ENCODE measurements at places on chromosomes 3 and 15.

GRCh38 chr3:37453393-37454389 lies 279.3 kb upstream of the LRRFIP2 start:
- DNase-seq = no peak

DNA sequence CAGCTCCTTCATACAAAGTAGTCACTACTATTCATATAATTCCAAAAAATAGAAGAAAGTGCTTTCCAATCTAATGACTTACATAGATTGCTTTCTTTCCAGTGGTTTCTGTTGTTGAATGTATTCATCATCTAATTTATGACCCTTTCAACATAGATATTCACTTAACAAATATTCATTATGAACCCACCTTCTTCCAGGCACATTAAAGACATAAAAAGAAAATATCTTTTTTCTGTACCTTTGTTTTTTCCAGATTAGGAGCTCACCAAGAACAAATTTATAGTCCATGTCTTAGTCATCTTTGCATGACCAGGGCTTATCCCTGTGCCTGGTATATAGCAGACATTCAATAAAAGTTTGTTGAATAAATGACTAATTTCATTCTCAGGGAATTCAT lies 32.4 kb upstream of the PDZRN3 start:
- DNase-seq = no peak

- no peak for DNase-seq
Measured at GRCh38 chr3:190345027-190345821, 23.0 kb upstream of the CLDN1 start.

DNA sequence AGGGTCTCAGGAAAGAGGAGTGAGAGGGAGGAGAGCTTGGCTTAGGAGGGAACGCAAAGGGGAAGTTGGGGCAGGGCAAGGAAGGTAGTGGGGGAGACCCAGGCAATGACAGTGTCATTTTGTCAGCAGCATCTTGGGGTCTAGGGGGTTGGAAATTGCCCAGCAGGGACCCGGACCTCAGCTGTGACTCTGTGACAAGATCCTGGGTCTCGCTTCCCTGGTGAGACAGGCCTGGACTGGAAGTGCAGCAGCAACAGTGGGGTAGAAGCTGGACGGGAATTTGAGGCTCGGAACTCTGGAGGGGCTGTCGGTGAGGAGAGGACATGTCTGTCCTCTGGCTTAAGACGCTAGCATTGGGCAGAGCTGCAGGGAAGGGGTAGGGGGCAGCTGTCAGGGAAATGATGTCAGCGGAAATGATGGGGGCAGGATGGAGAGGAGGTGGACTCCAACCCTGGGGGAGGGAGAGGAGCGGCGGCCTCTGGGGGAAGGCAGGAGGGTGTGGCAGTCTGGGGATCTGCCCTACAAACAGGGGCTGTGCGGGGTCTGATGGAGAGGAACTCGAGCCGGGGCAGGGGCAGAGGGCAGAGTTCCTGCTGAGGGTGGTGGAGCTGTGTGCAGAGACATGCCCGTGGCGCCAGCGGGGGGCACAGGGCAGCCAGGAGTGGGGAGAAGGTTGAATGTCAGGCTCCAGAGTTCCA lies 12.3 kb downstream of the ANPEP start:
- DNase-seq = no peak

DNA sequence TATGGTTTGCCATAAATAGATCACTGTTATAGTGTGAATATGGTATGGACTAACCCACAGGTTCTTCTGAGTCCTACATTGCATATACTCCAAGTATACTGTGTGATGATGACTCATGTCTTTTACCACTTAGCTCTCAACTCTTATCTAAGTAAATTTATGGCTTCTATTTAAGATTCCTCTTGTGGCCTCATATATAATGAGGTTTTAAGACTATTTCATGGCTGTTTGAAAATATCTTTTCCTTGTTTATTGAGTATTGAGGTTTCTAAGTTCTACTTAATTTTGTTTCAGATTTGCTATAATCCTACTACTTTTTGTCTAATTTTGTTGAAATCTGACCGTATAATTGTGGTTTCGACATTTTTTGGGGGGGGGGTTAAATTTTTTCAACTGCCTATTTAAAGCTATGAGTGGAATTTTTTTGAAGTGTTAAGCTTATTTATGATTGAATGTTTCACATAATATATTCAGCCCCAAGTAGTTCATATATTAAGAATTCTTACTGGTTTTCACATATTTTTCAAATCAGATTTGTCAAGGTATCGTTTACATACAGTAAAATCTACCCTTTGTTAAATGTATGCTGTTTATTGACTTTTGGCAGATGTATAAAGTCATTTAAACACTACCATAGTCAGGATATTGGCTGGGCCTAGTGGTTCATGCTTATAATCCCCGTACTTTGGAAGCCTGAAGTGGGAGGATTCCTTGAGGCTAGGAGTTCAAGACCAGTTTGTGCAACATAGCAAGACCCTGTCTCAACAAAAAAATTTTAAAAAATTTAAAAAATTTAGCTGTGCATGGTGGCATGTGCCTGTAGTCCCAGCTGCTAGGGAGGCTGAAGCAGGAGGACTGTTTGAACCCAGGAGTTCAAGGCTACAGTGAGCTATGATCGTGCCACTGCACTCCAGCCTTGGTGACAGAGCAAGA lies 11.7 kb downstream of the SLC25A36 start:
- no peak for DNase-seq

DNA sequence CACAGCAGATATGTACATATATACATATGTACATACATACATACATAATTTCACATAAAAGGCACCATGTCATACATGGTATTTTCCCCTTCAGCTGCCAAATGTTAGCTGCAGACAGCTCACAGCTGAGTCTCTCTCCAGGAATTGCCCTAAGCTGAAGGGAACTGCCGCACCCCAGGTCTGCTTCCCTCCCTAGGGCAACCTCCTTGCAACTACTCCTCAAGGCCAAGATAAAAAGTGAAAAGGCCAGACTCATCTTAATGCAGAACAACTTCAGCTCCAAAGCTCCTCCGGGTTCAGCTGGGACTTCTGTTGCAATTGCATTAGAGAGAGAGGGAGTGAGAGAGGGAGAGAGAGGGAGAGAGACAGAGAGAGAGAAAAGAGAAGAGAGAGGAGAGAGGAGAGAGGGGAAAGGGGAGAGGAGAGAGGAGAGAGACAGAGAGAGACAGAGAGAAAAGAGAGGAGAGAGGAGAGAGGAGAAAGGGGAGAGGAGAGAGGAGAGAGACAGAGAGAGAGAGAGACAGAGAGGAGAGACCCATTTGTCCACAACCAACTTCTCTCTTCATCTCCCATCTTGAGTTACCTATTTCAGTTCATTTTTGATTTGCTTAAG lies 143.4 kb upstream of the HES1 start:
- DNase-seq = no peak

DNA sequence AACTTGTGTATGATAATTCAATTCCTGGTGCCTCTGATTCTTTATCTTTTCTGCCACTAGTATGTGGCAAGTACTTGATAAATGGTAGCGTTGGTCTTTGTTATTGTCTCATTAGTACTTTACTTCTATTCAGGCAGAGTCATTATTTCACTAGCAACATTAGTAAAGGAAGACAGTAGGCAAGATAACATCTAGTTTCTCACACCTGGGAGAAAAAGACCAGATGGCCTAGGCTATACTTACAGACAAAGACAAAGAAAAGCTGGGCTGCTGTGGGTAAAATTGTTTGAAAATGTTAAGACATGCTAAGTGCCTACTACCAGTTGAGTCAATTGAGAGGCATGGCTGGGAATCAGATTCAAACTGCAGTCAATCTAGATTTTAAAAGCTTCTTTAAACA lies 198.7 kb upstream of the CMC1 start:
- no peak for DNase-seq

- no peak for DNase-seq
Measured at GRCh38 chr3:72290859-72291638, 506.1 kb upstream of the PROK2 start.

DNA sequence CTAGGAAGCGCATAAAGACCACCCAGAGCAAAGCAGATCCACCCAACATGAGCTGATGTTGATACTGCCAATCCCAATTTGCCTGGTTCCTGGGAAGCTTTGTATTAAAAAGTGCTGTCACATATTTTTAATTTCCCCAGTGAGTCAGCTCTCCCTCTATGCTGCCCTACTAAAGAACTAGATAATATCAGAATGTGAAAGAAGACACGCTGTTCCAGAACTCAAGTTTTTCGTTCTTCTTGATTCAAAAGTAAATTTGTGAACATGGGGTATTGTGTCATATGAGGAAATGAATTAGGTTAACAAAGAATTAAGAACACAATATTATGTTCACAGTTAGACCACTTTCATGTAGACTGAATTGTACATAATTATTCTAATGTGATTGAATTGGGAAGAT lies 734.2 kb upstream of the ALCAM start:
- no peak for DNase-seq

DNA sequence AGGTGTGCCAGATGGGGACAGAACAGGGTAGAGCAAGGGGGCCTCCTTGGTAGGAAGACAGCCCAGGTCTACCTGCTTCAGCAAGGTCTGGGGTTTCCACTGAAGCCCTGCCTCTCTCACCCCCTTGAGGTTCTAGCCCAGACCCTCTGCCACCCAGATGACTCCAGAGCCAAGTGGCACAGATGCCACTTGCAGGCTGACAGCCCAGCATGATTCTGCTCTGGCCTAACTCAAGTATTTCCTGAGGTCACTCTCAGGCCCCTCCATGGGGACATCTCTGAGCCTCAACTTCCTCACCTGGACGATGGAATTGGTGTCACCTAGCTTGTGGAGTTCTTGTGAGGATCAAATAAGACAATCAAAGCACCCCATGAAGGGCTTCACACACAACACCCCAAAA lies 23.9 kb downstream of the PLXNB1 start:
- DNase-seq = no peak

GRCh38 chr3:36964331-36964730 lies 19.5 kb upstream of the TRANK1 start:
- DNase-seq = no peak

DNA sequence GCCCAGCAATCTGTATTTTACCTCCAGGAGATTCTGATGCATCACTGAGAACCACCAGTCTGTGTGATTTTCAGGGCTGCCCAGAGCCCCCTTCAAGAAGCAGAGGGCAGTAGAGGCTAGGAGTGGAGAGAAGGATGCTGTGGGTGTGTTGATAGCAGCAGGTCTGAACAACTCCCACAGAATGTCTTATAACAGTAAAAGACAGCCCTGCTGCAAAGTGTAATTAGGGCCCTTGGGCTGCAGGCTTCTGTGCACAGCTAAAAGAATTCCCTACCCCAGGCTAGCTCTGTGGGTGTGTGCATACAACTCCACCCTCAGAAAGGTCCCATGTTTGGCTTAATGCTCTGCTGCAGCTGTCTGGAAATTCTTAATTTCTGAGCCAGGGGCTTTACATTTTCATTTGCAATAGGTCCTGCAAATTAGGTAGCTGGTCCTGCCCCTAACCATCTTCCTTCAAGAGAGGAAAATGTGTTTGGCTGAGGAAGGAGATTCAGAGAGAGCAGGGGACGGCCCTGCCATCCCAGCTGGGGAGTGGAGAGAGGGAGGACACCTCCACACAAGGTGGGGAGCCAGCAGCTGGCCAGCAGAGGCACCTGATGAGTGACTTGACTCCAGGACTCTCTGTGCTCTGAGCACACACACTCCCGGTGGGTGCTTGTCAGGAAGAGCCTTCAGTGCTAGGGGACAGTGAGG lies 43.2 kb upstream of the RAB6B start:
- DNase-seq = no peak

DNA sequence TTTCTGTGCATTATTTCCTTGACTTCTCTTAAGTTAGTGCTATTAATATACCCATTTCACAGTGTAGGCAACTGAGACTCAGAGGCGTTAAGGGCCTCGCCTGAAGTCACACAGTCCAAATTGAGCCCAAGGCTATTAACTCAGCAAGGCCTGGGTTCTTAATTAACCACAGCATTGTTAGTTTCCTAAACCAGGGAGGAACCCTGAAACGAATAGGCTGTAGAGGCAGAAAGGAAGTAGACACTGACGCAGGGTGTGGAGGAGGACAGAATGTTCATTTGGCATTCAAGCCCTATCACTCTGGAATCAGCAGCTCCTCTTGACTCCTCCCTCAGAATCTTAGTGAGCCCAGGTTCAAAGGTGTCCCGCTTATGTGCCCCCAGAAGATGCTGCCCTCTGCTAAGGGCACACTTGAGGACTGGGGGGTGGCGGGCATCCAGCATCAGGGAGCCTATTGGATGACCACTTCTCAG lies 13.9 kb downstream of the ARHGEF3 start:
- no peak for DNase-seq

GRCh38 chr15:70398694-70399093 lies 301.0 kb upstream of the TLE3 start:
- DNase-seq = no peak

DNA sequence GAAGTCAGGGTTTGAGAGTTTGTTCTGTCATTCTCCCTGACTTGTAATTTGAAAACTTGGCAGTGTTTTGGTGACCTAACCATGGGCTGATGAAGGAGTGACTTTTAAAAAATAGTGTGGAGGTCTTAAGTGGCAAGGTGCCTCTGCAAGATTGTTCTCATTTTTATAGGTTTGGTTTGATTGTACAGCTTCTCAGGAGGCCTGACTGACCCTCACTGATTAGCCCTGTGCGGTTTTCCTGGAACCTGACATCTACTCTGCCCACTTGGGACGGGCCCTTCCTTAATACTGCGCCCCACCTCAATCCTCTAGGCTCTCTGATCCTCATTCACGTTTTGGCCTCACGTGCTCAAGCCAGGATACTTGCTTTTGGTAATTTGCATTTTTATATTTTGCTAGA lies 2.8 kb downstream of the UBE2E1 start:
- DNase-seq = no peak

DNA sequence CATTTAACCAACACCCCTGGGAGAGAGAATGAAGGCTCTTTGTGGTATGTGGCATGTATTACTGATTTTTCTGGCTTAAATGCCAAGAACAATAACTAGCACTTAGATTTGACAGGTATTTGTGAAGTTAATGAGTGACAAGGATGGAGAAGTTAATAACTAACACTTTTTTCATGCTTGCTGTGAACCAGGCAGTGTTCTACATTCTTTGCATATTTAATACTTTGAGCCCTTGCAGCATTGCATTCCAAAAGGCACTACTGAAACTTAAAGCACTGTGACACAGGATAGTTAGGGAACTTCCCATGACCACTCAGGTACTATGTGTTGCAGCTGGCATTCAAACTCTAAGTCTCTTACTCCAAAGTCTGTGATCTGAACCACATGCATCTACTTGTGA lies 650.6 kb downstream of the ZPLD1 start:
- DNase-seq = no peak

DNA sequence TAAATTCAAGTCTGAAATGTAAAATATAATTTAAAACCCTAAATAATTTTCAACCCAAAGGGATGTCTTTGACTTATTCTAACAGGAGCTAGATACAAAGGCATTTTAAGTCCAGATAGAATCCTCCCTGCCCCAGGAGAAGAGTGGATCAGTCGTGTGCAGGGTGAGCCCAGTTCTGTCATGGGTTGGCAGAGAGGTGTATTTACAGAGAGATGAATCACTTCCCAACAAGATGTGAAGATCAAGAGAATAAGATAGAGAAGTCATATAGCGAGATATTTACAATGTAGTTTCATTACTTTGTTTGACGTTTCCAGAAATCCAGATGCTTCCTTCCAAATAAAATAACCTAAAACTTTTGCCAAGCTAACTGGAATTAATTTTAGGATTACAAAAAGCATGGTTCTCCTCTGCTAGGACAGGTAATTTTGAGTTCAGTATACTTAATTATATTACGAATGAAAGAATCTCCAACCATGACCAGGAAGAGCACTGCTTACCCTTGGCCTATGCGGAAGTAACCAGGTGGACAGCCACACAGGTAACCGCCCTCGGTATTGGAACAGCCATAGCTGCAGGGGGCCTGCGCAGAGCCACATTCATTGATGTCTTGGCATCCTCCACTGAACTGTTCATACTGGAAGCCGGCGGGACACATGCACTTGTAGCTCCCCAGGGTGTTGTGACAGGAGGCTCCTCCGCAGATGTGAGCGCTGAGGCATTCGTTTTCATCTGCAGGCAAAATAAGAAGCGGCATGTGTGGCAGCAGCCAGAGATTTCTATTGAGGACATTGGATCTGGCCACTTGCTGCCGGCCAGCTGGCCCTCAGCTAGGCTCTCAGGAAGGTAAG lies 84.0 kb downstream of the DUT start:
- no peak for DNase-seq

All from activated T-helper 1 cell treated with anti-CD3 and anti-CD28 coated beads, Interleukin-2, amount 50 U/mL, for 16 hours (primary cell).